ENCODE measurements at places on chromosomes 5 and 9. TPM values are rescaled to one million over a fixed set of nuclear protein-coding genes. Genes with fewer than 3 reads are reported as not detected.

GRCh38 chr5:124639095-124639665, 107.3 kb downstream of the ZNF608 start:
- no peak for DNase-seq

DNA sequence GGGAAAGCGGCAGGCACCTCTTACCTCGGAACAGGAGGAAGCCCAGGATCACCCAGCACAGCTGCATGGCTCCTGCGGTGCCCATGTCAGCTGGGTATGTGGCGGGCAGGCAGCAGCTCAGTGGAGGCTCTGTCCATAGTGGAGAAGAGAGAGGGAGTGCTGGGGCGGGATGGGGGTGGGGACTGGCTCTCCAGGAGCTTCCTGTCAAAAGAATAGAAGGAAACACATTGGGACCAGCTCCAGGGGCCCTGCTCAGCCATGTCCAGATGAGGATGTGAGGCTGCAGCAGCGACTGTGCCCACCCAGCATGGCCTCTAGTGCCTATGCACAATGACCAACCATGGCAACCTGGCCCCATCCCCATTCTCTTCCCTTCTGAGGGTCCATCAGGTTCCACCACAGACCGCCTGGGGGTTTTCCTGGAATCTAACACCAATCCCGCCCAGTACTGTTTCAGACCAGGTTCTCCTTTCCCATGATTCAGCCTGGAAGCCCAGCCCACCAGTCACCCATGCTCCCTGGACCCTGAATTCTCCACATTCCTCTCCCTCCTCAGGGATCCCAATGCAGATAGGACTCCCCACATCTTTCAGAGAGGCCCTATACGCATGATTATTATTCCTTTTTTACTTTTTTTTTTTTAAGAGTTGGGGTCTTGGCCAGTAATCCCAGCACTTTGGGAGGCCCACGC, at the start of gene ECSCR:
Gene ECSCR (minus strand): TSS at position 158 of the 691 bp plus-strand sequence. CDS start 73 bp downstream, at position 85.
- no peak for DNase-seq

DNA sequence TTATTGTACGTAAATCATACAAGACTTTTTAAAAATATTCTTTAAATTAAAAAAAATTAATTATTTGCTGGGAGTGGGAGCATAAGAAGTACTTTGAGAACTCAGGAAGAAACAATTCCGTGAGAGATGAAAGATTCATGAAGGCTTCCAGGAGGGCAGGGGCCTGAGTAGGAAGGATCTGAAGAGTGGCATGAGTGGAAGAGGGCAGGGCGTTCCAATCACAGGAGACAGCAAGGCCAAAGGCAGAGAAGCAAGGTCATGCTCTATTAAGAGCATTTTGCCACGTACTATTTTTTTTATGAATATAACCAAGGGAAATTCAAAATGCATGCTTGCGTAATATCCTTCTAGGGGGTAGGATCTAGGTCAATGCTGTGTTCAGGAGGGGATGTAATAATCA, 265.5 kb downstream of the ZNF608 start:
- no peak for DNase-seq

DNA sequence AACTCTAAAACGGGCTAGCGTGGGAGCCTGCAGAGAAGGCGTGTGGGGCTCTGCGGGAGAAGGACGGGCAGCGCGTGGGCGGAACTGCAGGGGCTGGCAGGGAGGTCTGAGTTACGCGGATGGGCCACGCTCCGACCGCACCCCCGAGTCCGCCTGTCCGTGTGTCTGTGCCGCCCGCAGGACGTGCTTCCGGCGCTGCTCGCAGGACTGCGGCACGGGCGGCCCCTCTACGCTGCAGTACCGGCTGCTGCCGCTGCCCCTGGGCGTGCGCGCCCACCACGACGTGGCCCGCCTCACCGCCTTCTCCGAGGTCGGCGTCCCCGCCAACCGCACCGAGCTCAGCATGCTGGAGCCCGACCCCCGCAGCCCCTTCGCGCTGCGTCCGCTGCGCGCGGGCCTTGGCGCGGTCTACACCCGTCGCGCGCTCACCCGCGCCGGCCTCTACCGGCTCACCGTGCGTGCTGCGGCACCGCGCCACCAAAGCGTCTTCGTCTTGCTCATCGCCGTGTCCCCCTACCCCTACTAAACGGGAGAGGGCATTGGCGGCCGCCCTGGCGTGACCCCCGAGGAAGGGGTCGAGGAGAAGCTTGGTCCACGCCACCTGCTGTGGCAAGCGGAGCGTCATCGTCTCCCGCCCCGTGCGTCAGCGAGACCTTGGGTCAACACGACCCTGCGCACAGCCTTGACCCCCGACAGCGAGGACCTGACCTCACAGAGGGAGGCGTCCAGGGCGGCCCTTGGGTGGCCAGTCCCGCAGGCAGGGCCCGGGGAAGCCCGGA, 11.4 kb upstream of the ASS1 start:
- DNase-seq = no peak

DNA sequence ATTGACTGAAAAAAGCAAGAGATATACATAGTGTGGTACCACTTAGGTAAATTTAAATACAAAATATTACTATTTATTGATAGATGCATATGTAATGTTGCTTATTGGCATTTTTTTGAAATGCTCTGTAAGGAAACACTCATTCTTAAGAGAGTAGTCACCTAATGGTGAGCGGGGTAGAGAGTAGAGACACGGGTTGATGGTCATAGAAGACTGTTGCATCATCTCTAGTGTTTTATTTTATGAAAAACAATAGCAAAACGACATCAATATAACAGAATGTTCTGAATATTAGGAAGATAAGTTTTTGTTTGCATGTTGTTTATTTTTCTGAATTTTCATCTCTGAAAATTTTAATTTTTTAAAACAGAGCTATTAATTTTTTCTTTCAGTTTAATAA, 4.0 kb downstream of the SRP19 start:
- no peak for DNase-seq

- peak; percentile 74 for DNase-seq
Measured at GRCh38 chr9:71769175-71770161, 1.2 kb upstream of the CEMIP2 start.

DNA sequence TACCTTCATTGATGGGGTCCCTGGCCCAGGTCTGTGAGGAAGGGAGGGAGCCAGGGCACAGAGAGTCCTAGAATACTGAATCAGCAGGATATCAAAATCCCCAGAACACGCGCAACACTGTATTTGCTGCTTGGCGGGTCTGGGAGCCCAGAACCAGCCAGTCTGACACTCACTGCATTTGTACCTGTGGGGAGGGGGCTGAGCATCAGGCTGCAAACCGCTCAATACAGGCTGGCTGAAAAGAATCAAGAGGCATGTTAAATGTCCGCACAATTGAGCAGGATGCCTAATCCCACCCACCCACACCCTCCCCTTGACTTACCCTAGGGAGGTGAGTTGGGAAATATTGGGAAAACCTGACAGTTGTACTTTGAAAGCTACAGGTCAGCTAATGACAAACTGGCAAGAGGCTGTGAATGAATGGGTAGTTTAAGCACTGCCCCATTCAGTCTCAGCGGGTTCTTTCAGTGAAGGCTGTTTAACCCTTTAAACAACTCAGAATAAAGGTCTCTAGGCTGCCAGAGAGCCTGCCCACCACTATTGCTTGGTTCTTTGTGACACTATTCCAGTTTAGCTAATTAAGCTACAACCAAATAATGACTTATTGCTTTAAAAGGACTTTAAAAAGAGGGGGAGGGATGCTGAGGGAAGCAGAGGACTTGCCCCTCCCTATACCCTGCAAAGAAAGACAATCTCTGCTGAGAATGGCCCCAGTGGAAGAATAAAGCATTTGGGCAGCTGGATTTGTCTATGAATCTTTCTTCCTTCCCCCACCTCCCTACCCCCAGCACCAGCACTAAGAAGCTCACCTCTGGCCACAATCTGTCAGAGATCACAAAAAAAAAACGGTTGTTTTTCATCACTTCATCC, 5.0 kb downstream of the SPRY4 start:
- DNase-seq = no peak

PCA3 gene
- not detected for total RNA-seq

FOXD4 gene
- 0.43 TPM for total RNA-seq
